NCI-H1105 (cell line): ENCODE measurements at places on chromosomes 12 and 14.

GRCh38 chr14:41960281-41960680, 353.6 kb downstream of the LRFN5 start:
- no peak for DNase-seq

GRCh38 chr12:124608450-124608870, 41.0 kb upstream of the NCOR2 start:
- no peak for DNase-seq

GRCh38 chr12:89319122-89319521, 33.2 kb downstream of the DUSP6 start:
- DNase-seq, result no peak

DNA sequence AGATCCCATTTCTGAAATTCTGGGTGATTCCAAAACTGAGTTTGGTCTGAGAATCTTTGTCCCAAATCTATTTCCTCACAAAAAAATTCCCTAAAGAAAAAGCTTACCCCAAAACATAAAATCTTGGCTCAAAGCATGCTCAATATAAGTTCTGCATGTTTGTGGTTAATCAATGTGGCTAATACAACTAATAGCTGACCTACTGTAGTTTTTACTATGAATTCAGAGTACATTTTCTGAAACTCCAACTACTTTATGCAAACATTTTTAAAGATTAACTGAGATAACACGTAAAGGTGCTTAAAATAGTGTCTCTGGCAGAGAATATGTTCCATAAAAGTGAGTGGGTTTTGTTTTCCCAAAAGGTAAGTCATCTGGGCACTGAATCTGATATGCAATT, 133.1 kb downstream of the MED13L start:
- DNase-seq, result no peak

DNA sequence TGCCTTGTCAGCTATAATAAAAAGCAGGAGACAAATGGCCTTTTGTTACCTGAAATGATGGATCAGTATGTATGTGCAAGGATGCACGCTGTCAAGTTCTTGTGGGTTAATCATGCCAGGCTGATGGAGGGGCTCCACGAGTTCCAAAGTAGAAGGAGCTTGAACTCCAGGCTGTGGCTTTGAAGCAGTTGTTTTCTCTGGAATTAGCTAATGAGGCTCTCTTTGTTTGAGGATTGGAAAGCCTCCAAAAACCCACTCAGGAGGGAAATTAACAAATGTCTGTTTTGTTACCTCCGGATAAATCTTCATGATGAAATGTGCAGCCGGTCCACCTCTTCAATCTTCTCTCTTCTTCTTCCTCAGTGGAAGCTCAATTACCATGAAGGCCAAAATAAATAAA, 605.5 kb downstream of the DIO2 start:
- peak; percentile 96 for DNase-seq

DNA sequence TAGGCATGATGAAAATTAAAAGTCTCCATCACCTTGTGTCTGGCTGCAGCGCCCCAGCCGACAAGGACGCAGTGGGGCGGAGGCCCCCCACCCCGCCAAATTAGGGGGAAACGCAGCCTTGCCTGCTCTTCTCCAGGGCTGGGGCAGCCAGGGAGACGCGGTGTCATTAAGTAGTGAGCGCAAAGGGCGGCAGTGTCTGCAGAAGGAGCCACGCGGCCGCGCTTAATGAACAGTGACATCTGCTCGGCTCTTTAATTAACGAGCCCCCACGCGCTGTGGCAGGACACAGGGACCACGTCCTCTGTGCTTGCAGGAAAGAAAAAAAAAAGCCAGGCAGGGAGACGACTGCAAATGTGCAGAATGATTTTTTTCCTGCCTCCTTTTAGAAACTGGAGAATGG, 93.4 kb upstream of the NCOR2 start:
- peak; percentile 23 for DNase-seq

DNA sequence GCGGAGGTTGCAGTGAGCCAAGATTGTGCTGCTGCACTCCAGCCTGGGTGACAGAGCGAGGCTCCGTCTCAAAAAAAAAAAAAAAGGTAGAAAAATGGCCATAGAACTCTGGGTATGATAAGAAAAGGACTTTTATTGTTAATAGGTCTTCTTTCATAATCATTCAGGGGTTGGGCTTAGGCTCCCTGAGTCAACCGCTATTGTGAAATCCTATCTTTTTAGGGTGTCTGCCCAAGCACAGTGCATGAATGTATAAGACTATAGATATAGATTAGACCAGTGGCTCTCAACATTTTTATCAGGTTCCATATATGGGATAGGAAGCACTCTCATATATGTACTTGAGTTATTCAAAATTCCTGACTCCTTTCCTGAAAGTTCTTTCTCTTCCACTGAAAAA, 48.7 kb upstream of the USP15 start:
- no peak for DNase-seq

DNA sequence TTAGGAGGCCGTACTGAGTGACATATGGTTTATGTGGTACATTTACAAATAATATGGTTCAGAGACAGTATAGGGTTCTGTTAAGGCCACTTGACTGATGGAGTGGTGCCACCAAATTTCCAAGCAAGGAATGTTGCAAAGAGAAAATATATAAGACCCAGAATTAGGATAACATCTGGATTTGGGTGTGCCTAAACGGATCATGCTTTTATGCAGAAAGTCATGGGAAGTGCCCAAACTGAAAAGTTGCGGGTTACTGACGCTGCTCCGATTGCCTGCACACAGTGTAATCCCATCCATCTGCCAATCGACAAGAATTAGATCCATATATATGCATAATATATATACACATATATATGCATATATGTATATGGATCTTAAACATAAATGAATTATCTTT, 138.4 kb upstream of the DCN start:
- no peak for DNase-seq

DNA sequence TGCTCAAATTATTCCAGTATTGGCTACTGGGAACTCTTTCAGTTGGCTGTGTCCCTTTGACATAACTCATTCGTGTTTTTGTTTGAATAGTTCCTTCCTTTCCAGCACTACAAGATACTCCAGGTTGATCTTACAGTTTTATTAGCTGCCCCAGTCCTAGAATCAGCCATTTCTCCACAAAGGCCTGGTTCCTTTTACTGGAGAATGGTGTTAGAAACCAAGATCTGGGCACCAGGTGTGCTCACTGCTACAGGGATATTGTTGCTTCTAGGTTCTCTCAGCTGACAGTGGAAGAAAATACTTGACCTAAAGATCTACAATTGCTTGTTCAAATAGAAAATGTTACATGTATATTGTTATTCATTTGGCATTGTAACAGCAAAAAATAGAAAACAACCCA, 21.9 kb downstream of the CDK17 start:
- DNase-seq, result no peak

DNA sequence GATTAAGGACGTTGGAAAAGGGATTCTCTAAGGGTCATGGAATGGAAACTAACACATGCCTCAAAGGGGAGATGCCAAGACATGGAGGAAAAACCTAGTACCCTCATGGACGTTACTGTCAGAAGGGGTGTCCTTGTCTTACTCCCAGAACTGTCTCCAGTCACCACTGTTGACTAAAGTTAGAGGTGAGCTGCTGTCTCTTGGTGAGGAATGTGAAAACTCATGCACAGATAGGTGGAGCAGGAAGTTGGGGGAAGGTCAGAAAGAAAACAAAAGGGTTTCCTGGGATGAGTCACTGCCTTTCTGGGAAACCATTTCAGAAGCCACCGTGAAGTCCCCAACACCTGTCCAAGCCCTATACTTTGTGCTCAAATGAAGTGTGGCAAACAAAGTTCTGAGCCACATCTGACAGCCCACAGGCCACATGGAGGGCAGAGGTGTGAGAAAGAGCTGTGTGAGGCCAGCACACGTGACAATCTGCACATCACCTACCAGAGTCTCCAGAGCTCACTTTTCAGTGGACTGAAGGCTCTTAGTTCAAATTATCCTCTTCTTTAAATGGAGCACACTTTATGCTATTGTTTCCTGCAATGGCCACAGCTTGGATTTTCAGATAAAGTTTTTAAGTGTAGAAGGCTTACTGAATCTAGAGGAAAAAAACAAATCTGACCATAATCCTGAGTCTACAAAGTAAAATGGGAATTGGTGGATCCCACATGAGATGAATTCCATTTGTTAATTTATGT, 92.9 kb upstream of the EGLN3 start:
- no peak for DNase-seq

- no peak for DNase-seq
These were observed 332.4 kb upstream of the PRICKLE1 start for GRCh38 chr12:42921741-42922504.
